ENCODE measurements at places on chromosomes 2 and 18. TPM values are rescaled to one million over a fixed set of nuclear protein-coding genes. Genes with fewer than 3 reads are reported as not detected.

GRCh38 chr2:32200814-32201213 is 35.1 kb downstream of the SLC30A6 start:
- DNase-seq, result no peak

DNA sequence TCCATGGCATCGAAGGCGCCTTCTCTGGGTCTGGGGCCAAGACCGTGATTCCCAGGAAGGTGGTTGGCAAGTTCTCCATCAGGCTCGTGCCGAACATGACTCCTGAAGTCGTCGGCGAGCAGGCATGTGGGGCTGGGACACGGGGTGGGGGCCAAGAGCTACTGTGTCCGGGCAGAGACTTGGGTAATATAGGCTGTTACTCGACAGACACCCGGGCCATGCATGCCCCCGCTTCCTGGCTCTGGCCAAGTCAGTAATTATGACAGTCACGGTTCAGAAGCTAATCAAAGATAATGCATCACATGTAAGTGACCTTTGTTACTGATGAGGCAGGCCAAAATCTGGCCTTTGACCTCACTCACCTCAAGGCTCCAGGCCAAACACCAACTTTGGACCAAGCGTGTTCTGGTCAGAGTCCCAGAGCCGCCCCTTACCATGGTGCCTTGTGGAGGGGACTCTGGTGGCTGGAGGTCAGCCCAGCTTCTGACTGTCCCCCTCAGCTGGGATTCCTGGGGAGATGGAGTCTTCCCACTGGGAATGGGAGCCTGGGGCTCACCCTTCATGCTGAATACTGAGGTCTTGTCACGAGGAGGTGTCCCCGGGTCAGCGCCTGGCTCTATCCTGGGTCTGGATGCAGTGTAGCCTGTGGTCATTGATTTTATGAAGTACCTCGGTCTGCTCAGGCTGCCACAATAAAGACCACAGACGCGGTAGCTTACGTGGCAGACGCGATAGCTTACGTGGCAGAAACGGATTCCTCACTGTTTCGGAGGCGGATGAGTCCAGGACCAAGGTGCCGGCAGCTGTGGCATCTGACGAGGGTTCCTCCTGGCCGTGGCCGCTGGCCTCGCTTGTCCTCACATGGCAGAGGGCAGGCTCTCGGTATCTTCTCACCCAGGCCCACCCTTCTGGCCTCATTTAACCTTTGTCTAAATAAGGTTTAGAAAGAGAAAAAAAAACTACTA is 17.7 kb upstream of the CNDP1 start:
- DNase-seq, result no peak

DNA sequence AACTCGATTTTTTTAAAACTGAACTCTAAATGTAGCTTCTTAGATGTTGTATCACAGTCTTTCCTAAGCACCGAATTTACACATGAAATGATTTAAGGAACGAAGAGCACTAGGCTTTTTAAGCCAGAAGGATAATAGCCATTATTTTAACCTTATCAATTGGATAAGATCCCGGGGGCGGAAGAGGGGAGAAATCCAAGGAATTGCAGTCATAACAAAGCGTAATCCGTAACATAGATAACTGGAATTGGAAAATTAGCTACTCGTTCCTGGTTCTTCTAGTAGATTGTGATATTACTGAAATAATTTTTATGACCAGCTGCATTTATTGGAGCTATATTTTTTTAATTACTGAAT is 988 bp upstream of the KANSL1L start:
- no peak for DNase-seq

DNA sequence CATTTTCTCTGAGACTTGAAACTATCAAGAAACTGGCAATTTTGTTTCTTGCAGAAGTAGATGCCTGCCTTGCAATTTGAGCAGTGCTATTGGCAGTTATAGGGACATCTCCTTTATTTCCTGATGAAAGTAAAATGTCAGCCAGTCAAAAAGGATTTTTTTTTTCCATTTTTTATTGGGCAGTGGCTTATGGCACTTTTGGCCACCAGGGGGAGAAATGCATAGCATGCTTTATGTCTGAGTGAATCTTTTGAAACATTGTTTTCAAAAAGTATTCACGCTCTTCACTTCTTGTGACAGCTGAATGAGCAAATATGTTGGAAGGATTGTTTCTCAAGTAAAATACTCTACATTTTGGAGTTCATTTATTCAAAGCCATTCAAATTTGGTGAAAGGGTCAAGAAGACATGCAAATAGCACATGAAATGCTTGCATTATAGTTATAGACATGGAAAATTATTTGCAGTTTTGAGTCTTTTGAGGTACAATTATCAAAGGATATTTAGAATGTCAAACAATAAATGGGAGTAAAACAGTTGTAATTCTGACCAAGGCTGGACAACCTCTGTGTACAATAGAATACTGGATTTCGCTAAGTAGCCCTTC is 491.0 kb downstream of the CDH2 start:
- no peak for DNase-seq

DNA sequence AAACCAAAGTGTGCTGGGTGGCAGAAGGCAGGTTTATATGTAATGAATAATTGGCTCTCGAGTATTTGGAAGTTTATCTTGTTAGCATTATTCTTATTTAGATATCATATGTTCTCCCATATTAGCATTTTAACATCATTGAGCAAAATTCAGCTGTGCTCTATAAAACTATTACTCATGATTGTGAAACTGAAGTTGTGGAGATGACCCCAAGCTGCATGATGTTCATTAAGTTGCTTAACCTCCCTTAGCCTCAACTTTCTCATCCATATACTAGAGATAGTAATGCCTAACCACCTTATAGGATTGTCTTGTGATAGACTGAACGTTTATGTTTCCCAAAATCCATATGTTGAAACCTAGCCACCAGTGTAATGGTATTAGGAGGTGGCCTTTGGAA is 346.3 kb downstream of the SATB2 start:
- no peak for DNase-seq

DNA sequence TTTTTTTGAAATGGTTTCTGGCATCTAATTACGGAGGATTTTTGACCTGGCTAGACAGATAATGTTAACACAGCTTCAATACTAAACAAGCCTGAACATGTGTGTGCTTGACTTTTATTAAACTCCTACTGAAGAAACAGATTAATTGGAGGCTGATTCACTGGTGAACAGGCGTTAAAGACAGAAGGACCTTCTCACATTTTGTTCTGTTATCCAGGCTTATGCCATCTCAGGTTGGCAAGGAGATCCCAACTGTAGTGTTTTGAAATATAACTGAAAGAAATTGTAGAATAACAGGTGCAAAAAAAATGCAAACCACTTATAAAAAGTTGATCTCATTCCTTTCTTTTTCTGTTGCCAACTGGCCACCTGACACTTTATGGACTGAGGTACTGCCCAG is 269.6 kb downstream of the ARHGAP15 start:
- no peak for DNase-seq

- DNase-seq, result no peak
These were observed 108.1 kb downstream of the DYM start for GRCh38 chr18:49352321-49352720.

DNA sequence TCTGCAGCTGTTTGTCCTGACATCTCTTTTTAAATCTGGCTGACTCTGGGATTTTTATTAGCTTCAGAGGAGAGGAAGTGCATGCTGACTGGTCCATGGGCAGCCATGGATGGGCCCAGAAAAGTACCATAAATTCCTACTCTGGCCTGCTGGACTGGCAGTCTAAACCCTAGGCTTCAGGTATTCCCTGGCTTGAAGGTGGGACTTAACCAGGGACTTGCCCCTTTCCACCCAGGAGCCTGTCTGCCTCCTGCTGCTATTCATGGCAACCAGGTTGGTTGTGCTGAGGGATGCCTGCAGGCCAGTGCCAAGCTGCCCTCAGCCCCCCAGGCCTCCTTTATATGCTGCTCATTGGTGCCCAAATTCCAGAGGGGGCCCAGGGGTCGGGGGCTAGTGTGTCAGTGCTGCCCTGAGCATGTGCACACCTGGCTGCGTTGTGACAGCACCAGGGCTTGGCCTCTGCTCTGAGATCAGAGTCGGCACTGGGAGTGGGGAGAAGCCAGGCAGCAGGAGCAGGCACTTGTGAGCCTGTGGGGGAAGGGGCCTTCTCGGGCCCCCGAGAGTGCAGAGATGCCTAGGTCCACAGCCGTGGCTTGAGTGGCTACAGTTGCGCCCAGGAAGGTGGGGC is 195.7 kb upstream of the TFPI start:
- DNase-seq, result no peak

- DNase-seq, result no peak
These were observed 61.1 kb downstream of the CABLES1 start for GRCh38 chr18:23196119-23197007.

DNA sequence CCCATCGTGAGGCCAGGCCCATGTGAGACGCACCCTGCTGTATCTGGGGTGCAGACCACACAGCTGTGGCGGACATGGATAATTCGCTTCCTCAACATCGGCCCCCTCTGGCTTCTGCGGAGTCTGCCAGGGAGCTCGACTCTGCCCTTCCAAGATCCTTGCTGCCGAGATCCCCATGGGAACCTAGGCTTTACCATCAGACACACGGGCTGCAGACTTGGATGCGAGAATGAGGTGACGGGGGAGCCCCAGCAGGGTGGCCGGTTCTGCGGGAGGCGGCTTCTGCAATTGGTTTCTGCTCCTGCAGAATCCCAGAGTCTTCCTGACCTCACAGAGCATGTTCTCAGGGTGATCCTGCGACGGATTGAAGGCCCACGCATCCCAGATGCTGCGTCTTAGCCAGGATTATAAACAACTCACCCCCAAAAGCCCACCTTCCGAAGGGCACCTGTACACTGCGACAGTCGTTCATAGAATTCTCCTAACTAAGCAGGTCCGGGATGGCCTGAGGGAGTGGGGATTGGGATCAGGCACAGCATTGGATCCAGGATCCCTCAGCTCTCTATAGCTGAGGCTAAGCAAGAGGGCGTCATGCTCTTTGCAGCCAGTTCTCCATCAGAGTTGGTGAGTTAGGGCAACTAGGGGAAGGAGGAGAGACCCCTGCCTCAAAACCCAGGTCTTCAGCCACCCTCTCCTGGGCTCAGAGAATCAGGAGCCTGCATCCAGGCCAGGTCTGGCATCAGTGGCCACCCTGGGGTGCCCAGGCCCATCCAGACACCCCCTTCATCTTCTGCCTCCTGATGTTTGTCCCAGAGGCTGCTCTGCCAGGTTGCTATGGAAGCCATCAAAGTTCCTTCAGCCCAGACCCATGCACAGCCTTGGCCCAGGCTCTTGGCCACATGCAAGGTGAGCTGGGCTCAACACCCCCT is 74.7 kb upstream of the SNTG2 start:
- DNase-seq, result no peak

- no peak for DNase-seq
These were observed 851.6 kb downstream of the DCC start for GRCh38 chr18:53191634-53192033.

GRCh38 chr2:118521960-118522359 is 325.5 kb downstream of the EN1 start:
- no peak for DNase-seq

GRCh38 chr2:6576302-6576701 is 289.4 kb downstream of the CMPK2 start:
- no peak for DNase-seq

GRCh38 chr2:29562319-29562718 is 359.1 kb downstream of the ALK start:
- no peak for DNase-seq

DNA sequence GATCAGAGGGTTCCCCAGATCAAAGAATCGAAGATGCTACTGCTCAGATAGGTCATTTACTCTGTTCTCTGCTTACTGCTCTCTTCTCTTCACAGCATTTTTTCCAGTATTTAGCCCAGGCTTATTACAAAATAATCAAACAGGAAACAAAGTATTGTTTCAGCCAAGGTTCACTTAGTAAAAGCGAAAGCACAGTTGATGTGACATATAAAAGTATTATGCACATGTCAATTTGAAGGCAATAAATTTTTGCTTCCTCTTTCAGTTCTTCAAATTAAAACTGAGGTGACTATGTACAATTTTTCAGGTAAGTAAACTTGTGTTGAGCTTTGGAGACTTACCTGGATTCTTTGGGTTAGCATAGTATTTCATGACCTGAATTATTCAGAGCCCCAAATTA is 262.8 kb upstream of the CHST9 start:
- no peak for DNase-seq

DNA sequence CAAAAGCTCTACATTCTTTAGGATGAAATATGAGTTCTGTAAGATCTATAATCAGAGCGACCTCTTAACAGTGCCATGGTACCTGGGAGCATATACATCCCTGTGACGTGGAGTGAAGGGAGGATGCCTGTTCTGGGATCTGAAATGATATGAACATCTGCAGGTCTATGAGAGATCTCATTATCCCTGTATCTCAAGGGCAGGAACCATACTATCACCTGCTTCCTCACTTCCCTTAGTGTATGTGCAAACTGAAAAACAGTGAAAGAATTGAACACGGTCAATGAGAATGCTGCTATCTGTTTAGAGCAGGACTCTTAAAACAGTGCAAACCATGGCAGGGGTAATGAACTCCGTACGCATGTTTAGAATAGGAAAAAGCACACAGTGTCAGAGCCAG is 364.0 kb downstream of the LPIN1 start:
- DNase-seq, result no peak

DNA sequence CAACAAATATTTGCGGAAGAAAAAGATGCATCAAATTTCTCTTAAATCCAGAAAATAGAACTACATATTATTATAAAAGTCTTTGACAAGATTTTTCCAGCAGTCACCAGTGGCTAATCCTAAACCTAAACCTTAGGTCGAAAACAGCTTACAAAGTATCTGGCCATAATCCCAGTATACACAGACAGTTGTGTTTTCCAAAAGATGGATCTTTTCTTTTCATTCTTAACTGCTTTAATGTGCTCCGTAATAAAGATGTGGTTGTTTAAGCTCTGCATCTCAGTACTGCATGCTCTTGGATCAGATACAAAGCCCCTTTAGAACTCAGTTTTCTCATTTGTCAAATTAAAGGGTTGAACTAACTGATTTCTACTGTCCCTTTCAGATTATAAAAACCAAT is 247.8 kb downstream of the TXNL1 start:
- no peak for DNase-seq

GRCh38 chr2:135825550-135826176 is 11.3 kb downstream of the LCT start:
- DNase-seq, result no peak

The CXCR1 gene
- 0.20 TPM for polyA plus RNA-seq

The NTSR2 gene
- polyA plus RNA-seq, result not detected

The ACADL gene
- not detected for polyA plus RNA-seq

The SPATA3 gene
- not detected for polyA plus RNA-seq

The REG3G gene
- polyA plus RNA-seq, result not detected

The DSG2 gene
- polyA plus RNA-seq, result 0.56 TPM

The SAP130 gene
- polyA plus RNA-seq, result 6.7 TPM

The WNT6 gene
- polyA plus RNA-seq, result 0.11 TPM

The RNMT gene
- polyA plus RNA-seq, result 81.3 TPM

The GALNT13 gene
- polyA plus RNA-seq, result not detected

The MOB1A gene
- 106 TPM for polyA plus RNA-seq

The GKN2 gene
- polyA plus RNA-seq, result not detected
